Muscle of leg (tissue), 16 donors: ENCODE measurements at places on chromosomes 16 and 17. TPM values are rescaled to one million over a fixed set of nuclear protein-coding genes. Genes with fewer than 3 reads are reported as not detected.

GAST gene
- total RNA-seq = not detected

GRCh38 chr17:8964801-8965393 lies 610 bp downstream of the PIK3R5 start:
- H3K4me1 ChIP-seq = no peaks in the 10 kb centered on the region
- DNase-seq = peak; percentile 23
- no peak overlapping the region for H3K27ac ChIP-seq
- H3K4me3 ChIP-seq = peak overlapping the region; percentile 34
- peaks cover 54% of the 10 kb centered on the region for H3K27me3 ChIP-seq

CETP gene
- 4.7 TPM for total RNA-seq

DNA sequence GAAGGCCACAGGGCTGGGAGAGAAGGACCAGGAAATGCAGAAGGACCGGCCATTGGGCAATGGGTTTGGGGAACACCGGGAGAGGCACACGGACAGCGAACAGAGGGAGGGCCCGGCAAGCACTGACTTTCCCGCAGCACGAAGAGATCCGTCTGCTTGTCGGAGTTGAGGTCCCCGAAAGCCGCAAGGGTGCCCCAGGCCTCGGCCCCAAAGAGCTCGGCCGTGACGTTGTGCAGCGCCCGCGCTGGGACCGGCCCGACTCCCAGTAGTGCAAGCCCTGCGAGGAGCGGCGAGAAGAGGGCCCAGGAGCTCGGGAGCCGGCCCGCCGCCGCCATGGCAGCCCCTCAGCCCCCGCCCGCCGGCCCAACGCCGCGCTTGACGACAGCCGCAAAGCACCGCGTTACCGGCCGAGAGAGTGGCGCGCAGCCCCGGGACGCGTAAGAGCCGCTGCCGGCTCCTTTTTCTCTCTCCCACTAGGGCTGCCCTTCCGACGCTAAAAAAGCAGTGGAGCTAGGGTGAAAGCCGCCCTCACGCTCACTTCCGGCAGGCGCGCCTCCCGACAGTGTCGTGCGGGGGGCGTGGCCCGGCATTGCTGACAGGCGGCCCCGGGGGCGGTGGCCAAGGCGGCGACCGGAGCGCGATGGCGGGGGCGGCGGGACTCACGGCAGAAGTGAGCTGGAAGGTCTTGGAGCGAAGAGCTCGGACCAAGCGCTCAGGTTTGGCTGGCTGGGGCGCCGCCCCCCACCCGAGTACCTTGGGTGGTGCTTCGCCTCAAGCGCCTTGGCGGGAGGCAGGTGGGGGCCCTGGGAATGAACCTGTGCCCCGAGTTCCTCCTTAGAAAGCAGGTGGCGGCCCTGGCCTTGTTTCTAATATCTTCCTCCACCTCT lies at the start of the genes ITFG1 and PHKB:
Gene ITFG1 (minus strand): TSS at position 353 of the 887 bp plus-strand sequence. CDS start 18 bp downstream, at position 335.
Gene PHKB (plus strand): TSS at position 621 of the 887 bp plus-strand sequence. CDS start 20 bp downstream, at position 641.
- H3K4me1 ChIP-seq = peaks cover 13% of the 10 kb centered on the region
- H3K36me3 ChIP-seq = peaks cover 16% of the 10 kb centered on the region
- H3K27ac ChIP-seq = peak within 1 kb of the TSS; percentile 98
- H3K4me3 ChIP-seq = peak within 1 kb of the TSS; percentile 96
- DNase-seq = peak; percentile 97

SLC22A31 gene
- not detected for total RNA-seq

GRCh38 chr16:75011634-75012307 lies 12.9 kb downstream of the ZNRF1 start:
- peaks cover 11% of the 10 kb centered on the region for H3K4me1 ChIP-seq
- H3K27ac ChIP-seq = peak overlapping the region; percentile 78
- H3K27me3 ChIP-seq = no peaks in the 10 kb centered on the region
- peak; percentile 58 for DNase-seq

- H3K4me1 ChIP-seq = peaks cover 50% of the 10 kb centered on the region
- no peaks in the 10 kb centered on the region for H3K27me3 ChIP-seq
- no peaks in the 10 kb centered on the region for H3K36me3 ChIP-seq
- peak; percentile 88 for DNase-seq
- H3K4me3 ChIP-seq = no peak overlapping the region
These were observed 260.5 kb downstream of the CBLN1 start for GRCh38 chr16:49021136-49021535.

GRCh38 chr16:78593352-78593751 lies 493.9 kb downstream of the WWOX start:
- no peaks in the 10 kb centered on the region for H3K27me3 ChIP-seq
- DNase-seq = no peak
- H3K4me3 ChIP-seq = no peak overlapping the region
- H3K36me3 ChIP-seq = no peaks in the 10 kb centered on the region
- no peaks in the 10 kb centered on the region for H3K4me1 ChIP-seq

P2RX1 gene
- 2.1 TPM for total RNA-seq

DNA sequence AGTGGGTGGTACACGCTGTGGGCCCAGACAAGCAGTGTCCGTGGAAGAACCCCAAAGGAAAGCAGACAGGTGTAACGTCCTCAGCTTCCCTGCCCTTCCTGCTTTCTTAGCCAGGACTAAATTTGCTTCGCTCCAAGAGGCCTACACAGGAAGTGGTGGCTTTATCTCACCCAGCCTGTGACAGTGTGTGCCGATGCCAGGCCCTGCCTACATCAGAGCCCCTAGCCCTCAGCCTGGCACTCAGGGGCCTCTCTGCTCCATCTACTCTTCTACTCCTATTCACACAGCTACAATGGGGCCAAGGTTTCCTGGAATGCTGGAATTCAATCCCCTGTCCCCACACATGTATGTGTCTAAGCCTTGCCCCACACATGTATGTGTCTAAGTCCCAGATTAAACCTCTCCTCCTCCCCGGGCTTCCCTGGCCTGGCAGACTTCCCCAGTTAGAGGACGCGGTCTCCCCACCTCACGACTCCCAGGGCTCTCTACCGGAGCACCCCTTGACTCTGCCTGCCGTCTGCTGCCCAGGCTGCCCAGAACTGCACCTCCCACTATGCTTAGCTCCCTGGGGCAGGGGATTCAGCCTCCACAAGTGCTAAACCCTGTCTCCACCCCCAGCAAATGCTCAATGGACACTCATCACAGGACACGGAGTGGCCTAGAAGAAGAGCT lies 8.2 kb downstream of the PGAP3 start:
- DNase-seq = no peak
- H3K27ac ChIP-seq = peak overlapping the region; percentile 64
- peaks cover 59% of the 10 kb centered on the region for H3K4me1 ChIP-seq

DNA sequence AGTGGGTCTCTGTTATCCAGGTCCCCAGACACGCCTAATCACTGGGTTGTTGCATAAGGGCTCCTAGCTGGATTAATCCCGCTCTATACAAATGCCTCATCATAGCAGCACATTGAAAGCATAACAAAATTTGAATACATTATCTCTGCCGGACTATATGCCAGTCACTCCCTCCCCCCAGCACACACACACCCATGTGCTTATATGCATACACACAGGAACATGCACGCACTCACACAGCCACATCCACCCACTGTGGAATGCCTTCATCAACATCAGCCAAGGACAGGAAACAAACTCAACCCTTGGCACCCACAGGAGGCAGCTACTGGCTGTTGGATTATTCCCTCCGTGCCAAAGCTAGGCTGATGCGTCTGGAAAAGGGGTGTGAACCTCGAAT lies 3.5 kb upstream of the CDH13 start:
- H3K4me3 ChIP-seq = no peak overlapping the region
- no peaks in the 10 kb centered on the region for H3K36me3 ChIP-seq
- H3K4me1 ChIP-seq = peaks cover 9% of the 10 kb centered on the region
- H3K27ac ChIP-seq = no peak overlapping the region
- DNase-seq = no peak

DNA sequence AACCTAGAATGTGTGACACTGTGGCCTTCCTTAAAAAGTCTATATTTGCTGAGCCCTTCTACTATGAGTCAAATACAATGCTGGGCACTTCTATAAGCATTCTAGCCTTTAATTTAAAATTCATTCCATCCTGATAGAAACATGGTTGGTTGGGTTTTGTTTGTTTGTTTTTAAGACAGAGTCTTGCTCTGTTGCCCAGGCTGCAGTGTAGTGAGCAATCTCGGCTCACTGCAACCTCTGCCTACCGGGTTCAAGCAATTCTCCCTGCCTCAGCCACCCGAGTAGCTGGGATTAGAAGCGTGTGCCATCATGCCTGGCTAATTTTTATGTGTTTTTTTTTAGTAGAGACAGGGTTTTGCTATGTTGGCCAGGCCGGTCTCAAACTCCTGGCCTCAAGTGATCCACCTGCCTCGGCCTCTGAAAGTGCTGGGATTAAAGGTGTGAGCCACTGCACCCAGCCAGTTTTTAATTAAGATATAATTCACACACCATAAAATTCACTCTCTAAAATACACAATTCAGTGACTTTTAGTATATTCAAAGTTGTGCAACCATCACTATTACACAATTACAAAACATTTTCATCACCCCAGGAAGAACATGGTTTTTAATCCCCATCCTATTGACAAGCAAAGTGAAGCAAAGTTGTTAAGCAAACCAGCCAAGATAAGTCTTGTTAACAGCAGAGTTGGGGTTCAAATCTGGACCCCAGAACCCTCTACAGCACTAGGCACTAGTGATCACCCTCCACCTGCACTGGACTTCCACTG lies 42.8 kb downstream of the CMTM4 start:
- H3K27me3 ChIP-seq = no peaks in the 10 kb centered on the region
- H3K4me1 ChIP-seq = peaks cover 5% of the 10 kb centered on the region
- H3K4me3 ChIP-seq = no peak overlapping the region
- H3K36me3 ChIP-seq = no peaks in the 10 kb centered on the region
- DNase-seq = no peak

KCNAB3 gene
- total RNA-seq = 2.4 TPM
